ENCODE measurements at places on chromosomes 13 and 19.

GRCh38 chr13:50682002-50682401 is 161.5 kb downstream of the DLEU7 start:
- no peak for DNase-seq

DNA sequence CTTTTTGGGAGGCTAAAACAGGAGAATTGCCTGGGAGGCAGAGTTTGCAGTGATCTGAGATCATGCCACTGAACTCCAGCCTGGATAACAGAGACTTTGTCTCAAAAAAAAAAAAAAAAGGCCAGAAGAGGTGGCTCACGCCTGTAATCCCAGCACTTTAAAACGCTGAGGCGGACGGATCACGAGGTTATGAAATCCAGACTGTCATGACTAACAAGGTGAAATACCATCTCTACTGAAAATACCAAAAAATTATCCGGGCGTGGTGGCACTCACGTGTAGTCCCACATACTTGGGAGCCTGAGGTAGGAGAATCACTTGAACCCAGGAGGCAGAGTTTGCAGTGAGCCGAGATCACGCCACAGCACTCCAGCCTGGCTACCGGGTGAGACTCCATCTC is 39.9 kb downstream of the ZNF611 start:
- DNase-seq, result no peak

DNA sequence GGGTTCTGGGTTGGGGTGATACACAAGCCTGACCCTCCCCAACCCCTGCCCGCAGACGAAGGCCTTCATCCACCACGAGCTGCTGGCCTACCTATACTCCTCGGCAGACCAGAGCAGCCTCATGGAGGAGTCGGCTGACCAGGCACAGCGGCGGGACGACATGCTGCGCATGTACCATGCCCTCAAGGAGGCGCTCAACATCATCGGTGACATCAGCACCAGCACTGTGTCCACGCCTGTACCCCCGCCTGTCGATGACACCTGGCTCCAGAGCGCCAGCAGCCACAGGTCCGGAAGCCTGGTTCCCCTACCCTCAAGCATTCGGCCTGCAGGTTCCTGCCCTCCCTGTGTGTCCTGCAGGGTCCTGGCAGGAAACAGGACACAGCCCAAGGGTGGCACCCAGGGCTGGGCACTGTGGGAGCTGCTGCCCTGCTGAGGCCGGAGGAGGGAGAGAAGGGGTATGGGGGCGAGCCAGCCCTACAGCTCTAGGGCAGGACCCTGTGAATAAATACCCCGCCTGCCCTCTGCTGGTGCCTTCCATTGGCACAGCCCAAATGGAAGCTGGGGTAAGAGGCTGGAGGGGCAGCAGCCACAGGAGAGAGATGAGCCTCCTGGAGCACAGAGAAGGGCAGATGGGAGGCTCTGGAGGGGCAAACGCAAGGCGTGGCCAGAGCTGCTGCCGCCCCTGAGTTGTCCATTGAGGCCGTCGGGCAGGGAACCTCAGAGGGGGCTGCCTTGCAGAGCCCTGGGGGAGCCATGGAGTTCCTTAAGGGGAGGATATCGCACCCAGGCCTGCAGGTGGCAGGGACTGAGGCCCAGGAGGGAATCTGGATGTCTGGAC is 6.8 kb downstream of the TMED1 start:
- DNase-seq, result no peak

GRCh38 chr13:109773786-109774185 is 12.6 kb downstream of the IRS2 start:
- no peak for DNase-seq

DNA sequence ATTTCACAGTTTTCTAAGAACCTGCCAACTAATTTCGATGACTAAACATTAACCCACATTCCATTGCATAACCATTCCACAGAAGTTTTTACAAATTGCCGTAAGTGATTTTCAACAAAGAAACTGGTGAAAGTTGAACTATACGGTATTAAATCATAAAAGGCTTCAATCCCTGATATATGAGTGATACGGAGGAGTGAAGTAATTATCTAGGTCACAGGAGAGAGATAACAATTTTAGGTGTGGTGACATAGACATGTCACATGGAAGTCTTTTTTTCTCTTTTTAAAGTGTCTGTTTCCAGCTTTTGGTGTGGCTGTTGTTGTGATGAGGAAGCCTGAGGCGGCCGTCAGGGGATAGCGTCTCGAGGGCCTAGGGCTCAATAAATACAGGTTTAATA is 29.4 kb downstream of the TBC1D4 start:
- no peak for DNase-seq

- DNase-seq, result peak; percentile 22
These were observed 18.7 kb downstream of the MLLT1 start for GRCh38 chr19:6260912-6261650.

DNA sequence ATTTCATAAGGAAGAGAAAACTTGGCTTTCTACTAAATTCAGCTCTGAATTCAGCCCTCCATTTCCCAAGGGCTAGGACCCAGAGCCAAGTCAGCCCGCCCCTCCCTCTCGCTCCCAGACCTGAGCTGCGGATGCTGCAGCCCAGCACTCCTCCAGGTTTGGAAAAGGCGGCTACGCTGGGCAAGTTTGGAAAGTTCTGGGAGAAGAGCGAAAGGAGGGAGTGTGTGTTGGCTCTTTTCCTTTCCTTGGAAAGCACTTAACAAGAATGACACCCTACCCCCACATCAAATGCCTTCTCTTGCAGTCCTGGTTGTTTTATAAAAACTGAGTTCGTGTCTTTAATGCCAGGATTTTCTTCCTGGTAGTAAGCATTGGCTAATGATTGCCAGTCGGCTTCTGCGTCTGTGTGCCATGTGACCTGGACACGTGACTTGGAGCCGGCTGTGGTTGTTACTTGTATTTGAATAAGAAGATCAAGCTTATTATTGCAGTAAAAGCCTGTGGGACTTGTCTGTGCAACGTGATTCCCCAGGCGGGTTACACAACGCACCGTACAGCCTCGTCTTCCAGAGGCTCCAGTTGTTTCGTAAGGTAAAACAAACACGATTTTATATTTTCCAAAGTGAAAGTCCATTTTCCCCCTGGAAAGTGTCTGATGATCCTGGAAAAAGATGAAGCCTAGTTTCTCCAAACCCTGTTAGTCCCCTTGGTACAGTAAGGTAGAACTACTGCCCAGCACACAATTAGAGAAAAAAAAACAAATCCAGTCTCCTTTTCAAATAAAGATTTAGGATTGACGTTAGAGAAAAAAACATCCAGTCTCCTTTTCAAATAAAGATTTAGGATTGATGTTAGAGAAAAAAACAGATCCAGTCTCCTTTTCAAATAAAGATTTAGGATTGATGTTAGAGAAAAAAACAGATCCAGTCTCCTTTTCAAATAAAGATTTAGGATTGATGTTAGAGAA is 26.8 kb upstream of the UBE2L5 start:
- DNase-seq, result peak; percentile 90

GRCh38 chr19:7970716-7971448 is 27.4 kb upstream of the TIMM44 start:
- peak; percentile 52 for DNase-seq

DNA sequence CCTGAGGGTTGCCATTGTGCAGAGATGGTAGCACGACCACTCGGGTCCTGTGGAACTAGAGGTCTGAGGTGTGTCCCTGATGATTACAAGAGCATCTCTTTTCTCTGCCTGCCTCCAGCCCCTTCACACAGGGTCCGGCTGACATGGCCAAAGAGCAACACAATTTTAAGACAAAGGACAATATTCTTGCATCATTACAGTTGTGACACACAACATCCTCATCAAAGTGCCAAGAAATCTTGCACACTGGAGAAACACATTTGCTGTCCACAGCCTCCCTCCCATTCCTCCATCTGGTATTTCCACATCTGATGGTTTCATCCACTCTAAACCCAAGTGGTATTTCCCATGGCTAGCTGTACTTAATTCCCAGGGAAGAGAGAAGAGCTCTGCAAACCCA is 12.8 kb downstream of the COL4A1 start:
- DNase-seq, result no peak

DNA sequence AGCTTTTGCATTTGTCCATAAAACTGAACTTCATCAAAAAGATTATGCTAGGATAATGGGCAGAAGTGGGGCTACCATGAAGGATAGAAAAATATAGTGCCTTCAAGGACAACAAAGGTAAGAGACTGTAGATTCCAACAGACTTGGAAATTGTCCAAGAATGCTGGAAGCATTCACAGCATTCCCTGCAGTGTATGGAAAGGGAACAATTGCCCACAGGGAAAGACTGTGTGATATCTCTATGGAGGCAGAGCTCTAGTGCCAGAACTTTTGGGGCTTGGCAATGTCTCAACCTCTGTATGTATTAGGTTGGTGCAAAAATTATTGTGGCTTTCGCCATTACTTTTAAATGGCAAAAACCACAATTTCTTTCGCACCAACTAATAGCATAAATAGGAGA is 1598.8 kb upstream of the MIR17HG start:
- DNase-seq, result peak; percentile 75

GRCh38 chr13:92260363-92260762 is 861.9 kb downstream of the GPC5 start:
- peak; percentile 47 for DNase-seq

GRCh38 chr13:97307118-97307881 is 85.2 kb downstream of the MBNL2 start:
- no peak for DNase-seq

GRCh38 chr13:75963302-75963701 is 327.2 kb downstream of the LMO7 start:
- DNase-seq, result no peak

Data from NCI-H69 (cell line).